D341Med (cell line): ENCODE measurements at places on chromosomes 13 and 19.

DNA sequence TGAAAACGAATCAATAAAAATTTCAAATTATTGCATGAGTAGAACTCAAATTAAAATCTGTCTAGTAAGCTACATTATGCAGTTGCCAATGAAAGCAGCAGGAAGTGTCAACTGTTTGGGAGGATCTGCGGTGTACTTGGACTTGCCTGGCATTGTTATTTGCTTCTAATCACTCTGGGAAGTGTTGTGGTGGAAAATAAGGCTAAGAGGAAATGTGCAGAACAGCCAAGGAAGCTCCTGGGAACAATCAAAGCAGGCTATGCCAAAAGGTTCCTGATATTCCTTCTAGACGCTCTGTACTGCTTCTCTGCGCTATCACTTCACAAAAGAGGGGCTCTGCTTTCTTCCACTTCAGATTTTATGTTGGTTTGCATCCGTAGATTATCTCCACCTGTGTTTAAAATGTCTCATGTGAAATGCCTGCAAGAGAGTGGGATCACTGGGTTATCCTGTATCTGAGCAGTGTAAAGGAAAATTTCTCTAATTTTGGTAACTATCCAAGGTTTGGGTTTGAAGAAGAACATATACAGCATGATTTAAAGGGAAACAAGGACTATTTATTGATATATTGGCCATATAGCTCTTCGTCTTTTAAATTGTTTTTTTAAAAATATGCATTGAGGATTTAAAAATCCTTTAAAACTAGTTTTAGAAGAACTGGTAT lies 182.7 kb upstream of the CSNK1A1L start:
- DNase-seq = no peak

DNA sequence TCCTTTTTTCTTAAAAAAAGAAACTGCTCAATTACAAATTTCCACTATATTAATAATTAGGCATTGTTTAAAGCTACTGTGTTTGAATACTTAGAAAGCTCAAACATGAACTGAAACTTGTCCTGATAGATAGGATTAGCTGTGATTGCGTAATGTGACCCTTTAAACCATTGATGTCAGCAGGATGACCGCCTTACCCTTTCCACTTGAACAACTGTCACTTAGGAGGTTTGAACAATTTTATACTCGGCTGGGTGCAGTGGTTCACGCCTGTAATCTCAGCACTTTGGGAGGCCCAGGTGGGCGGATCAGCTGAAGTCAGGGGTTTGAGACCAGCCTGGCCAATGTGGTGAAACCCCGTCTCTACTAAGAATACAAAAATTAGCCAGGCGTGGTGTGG lies 2.9 kb downstream of the LAMP1 start:
- no peak for DNase-seq

- no peak for DNase-seq
Measured at GRCh38 chr19:13758795-13759194, 5.5 kb upstream of the MRI1 start.

GRCh38 chr13:50467156-50468110 lies 376.1 kb downstream of the DLEU7 start:
- DNase-seq = no peak

DNA sequence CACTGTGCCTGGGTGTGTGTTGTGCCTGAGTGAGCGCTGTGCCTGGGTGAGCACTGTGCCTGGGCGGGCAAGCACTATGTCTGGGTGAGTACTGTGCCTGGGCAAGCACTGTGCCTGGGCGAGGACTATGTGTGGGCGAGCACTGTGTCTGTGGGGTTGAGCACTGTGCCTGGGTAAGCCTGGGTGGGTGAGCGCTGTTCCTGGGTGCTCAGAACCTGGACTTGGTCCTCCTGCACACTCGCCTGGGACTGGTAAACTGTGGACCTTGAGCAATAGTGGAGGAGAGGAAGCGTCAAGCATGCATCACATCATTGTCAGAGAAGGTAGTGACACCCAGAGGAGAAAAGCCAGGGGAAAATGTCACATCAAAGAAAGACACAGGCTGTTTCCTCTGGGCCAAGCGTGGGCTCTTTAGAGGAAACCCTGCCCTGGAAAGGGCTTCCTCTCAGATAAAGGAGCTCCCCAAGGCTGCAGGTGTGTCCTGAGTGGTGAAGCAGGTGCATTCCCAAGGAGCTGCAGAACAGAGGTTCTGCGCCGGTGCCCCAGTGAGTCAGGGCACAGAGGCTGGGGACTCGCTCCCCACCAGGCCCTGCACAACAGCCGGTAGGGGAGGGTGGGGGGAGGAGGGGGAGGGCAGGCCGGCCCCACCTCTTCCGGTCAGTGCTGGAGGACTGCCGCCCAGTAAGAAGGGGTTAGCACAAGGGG lies 141.2 kb downstream of the TEX29 start:
- DNase-seq = no peak

DNA sequence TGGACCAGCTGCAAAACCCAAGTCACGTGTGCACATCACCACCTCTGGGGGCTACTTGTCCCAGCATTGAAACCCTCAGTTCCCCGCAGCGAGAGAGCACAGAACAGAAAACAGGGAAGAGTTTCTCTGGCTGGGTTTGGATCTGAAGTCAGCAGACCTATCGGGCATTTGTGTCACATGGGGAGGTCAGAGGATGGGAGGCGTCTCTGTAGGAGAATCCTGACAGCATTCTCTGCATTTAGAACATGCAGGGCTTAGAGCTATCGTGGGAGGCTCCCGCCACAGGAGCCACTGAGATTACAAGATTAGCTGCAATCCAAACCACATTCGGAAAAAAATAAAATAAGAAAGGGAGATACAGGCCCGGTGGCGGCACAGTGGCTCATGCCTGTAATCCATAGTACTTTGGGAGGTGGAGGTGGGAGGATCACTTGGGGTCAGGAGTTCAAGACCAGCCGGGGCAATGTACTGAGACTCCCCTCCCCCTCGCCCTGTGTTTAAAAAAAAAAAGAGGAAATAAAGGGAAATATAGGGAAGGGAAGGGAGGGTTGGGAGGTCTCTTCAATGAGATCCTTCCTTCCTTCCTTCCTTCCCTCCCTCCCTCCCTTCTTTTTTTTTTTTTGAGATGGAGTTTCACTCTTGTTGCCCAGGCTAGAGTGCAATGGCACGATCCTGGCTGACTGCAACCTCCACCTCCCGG lies 2.9 kb upstream of the TLE6 start:
- no peak for DNase-seq

DNA sequence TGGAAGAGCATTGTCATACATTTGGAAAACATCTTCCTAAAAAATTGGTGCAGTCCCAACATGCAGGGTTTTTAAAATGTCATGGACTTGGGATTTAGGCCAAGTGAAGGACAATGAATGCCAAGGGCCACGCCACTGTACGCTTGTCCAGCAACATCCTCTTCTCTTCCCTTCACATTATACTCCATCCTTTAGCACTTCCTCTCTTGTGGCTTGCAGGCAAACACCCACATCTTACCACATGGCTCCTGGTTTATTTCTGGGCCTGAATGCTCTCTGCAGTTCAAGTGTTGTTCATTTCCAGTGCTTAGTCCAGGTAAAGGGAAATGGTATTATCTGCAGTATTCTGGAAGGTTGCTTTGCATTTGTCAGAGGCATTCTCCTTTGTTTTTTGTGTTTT lies 45.0 kb downstream of the CBY2 start:
- DNase-seq = no peak

DNA sequence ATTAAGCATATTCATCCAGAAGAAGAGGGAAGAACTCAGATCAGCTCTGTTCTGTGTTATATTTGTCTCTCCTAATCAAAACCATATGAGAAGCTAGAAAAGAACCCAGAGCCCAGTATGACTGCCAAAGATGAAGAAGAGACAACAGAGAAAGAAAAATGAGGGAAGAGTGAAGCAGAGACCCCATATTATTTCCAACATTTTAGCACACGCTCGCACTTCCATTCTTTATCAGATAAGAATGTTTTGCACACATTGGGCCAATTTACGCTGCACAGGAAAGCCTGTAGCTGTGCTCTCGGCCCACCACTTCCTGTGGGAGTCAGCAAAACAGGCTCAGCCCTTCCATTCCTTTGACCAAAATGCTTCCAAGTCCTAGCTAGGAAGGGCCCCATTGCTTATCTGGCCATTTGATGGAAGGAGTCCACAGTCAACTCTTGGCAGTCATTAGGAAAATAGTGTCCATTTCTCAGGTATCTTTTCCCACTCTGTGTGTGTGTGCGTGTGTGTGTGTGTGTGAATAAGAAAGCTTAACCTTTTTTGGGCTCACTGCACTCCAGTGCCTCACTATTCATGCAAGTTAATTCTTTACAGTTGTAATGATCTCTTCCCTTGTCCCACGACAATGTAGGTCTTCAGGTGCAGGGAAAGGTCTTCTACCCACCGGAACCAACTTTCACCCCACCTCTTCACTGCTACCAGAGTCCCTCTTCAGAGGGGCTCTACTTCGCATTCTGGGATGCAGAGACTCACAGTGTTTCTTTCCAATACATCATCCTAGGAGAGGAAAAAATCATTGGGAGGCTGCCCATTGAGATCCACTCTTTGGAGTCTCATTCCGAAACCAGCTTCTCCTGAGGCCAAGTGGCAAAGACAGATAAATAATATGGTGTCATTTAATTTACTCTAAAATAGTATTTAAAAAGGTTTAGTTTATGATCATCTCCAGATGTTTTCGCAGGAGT lies 237.5 kb downstream of the COG6 start:
- no peak for DNase-seq

DNA sequence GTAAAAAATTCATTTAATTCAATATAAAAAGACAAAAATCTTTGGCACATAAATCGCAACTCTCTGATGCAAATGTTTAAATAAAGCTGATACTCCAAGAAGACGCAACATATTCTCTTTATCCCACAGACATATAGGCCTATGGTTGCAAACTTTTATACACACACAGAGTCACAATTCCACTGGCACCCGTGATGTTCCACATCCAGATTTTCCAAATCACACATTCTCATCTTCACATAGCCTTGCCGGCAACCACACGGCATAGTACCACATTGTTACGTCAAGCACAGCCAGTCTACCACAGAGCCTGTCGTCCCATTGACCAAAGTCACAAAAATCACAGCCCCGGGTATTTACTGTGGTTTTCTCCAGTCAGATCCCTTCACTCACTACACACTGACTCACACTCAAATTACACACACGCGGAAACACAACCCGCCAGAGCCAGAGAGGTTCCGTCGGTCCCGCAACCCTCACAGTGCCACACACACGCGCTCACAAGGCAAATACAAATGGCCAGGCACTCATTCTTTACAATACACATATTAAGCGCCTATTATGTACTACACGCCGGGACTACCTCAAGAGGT lies 546 bp upstream of the ZNF546 start:
- DNase-seq = peak; percentile 66

DNA sequence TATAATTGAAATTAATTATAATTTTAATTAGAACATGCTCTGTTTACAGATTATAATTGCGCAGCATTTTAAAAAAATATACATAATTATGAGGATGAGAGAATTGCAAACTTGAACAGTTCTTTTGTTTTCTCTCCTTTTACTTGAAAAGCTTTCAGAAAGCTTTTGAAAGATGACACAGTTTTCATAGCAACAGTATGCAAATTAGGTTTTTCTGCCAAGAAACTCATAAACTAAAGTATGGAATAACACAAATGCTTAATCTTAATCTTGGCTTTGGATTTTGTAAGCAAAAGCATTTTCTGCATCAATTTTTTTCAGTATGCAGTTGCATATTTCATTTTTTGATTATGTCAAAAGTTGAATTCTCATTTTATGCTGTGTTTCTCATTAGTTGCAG lies 32.8 kb upstream of the AKAP11 start:
- no peak for DNase-seq

DNA sequence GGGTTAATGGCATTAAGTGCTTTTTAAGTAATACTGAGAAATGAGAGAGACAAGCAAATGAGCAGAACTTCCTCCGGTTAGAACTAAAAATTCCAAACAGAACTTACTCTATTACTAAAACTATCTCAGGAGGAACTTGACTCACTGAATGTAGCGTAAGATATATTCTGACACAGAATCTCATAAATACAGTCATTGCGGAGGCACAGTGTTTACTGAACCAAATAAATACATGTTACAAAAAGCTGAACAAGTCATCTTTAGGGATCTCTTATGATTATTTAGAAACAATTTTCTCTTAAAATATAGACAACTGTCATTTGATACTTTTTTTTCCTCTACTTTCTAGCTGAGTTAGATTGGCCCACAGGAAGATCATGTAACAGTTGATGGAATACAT lies 283.1 kb downstream of the KLF12 start:
- no peak for DNase-seq

DNA sequence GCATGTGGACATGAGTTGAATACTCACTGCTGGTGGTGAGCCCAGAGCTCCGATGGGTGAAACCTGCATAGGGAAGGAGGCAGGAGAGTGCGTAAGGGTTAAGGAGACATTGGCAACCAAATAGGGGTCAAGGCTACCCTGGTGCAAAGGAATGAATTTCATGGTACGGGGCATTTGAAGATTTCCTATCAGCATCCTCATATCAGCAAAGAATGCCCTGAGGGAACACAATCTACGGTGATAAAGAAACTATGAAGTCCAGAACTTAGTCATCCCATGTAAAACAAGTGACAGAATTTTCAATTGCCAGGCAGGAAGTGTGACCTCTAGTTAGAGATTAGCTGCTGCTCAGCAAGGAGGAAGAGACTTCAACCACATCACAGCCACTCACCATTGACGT lies 64.9 kb downstream of the MBD3L1 start:
- no peak for DNase-seq

- DNase-seq = no peak
Measured at GRCh38 chr13:40271931-40272775, 394.3 kb downstream of the FOXO1 start.

GRCh38 chr19:50705422-50706019 lies 14.1 kb downstream of the SHANK1 start:
- DNase-seq = peak; percentile 69

GRCh38 chr13:74134777-74135325 lies 647 bp upstream of the KLF12 start:
- DNase-seq = peak; percentile 77

GRCh38 chr13:73765651-73766384 lies 368.4 kb downstream of the KLF12 start:
- peak; percentile 76 for DNase-seq

GRCh38 chr13:30192320-30193093 lies 114.8 kb downstream of the KATNAL1 start:
- no peak for DNase-seq

DNA sequence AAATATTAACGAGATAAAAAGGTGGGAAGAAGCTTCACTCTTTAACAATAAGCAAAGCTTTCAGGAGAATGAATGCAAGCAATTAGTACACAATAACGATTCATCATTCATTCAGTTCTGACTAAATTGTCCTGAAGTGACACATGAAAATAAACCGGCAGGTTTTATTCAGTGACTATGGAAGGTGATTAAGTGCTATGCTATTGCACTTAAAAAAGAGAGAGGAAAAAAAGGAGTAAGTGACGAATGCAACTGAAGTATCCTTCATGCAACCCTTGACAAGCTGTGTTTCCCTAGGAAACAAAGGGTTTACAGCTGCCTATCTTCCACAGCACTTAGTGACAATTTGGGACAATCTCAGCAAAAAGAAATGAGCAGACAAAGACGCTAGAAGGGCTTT lies 1.4 kb downstream of the LIG4 start:
- DNase-seq = no peak

DNA sequence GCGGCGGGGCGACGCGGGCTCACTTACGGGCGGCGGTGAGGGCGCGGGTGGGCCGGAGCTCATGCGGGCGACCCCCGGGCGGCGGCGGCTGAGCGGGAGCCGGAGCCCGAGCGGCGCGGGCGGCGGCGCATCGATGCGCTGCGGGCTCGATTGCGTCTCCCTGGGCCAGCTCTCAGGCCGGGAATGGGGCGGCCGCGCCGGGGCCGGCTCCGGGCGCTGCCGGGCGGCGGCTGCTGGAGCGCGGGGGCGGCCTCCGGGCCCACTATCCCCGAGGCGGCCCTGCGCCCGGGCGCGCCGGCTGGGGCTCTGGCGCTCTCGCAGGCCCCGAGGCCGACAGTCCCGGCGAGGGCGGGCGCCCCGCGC lies 1.4 kb upstream of the TSHZ3 start:
- DNase-seq = peak; percentile 87

GRCh38 chr13:112984954-112985802 lies 16.2 kb downstream of the MCF2L start:
- DNase-seq = no peak
